ENCODE measurements at places on chromosomes 7 and 10.

DNA sequence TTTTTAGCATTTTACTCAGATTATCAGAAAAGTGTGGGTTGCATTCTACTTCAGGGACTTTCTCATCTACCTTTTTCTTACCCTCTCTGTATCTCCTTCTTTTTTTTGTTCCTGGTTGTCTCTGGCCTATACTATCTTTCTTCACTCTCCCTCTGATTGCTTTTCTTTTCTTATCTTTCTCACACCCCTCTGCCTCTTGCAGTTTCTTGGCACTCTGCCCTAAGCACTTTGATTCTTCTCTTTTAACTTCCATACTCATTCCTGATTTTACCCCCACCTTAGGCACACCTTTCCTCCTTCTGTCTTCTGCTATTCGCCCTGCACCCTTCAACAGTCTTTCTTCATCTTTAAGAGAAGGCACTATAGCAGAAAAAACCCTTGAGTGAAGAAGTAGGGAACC lies 92.8 kb upstream of the HPS1 start:
- no peak for DNase-seq

DNA sequence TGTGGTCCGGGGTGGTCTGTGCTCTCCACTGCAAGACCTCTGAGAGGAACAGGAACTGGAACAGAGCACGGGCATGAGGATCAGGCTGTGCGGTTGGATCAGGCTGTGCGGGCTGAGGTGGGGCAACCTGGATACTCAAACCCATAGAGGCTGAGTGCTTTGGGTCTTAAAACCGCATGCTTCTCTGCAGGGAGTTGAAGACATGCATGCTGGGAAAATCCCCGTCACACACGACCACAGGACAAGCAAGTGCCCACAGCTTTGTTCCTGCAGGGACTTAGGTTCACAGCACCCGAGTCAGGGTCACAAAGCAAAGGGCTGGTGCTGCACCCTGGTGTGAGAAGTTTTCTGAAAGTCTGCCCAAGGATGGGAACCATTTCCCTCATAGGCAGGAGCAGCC lies 221.2 kb downstream of the ZMYND11 start:
- DNase-seq = no peak

DNA sequence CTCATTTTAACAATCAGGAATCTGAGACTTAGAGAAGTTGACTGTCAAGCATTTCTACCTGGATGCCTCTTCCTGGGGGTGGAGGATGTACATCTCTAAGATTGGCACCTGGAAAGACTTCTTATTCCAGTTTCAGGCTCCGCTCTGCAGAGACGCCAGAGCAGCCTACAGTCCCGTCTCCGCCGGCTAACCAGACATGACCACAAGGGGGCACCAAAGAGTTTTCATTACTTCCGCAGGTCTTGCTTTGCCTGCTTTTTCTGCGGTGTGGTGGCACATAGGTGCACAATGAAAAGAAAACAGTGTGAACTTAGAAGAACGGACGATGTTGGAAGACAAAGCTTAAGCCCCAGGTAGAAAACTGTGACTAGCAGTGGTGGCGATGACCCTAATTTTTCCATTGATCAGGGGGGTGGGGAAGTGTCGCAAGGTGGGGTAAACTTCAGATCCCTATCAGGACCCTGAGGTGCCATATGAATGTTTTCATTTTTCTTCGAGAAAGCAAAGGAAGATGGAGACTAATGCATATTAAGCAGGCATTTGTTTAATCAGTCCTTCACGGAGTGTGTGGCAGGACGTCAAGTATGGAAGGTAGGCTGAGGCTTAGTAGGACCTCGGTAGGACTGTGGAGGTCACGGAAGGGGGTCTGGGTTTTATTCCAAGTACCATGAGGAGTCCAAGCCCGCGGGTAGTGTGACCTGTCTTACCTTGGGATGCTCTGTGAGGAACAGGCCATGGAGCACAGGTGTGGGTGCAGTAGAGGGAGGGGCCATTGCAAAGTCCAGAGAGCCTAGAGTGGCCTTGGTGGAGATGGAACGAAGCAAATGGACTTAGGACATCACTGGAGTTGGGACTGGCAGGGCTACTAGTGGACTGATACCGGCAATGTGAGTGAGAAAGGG lies 60.1 kb upstream of the SORCS3 start:
- DNase-seq = peak; percentile 94

GRCh38 chr10:27512548-27512947 lies 8.4 kb downstream of the RAB18 start:
- DNase-seq = no peak

DNA sequence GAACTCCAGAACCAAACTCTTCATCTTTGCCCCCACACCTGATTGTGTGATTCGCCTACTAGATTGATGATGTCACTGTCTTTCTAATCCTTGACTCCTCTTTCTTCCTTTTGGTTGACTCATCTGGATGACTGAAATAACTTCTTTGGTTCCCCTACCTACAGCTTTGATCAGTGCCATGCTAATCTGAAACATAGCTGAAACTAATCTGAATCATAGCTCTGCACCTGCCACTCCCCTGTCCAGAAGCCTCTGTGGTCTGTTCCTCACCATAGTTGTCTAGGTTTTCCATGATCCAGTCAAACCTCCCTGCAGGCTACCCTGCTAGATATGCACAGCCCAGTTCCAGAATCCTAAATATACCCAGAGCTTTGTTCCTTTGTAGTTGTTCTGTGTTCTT lies 51.9 kb downstream of the ZNF365 start:
- DNase-seq = no peak

GRCh38 chr10:104330168-104331110 lies 7.8 kb downstream of the ITPRIP start:
- peak; percentile 62 for DNase-seq

GRCh38 chr7:144497282-144497681 lies 93.8 kb upstream of the NOBOX start:
- DNase-seq = no peak

DNA sequence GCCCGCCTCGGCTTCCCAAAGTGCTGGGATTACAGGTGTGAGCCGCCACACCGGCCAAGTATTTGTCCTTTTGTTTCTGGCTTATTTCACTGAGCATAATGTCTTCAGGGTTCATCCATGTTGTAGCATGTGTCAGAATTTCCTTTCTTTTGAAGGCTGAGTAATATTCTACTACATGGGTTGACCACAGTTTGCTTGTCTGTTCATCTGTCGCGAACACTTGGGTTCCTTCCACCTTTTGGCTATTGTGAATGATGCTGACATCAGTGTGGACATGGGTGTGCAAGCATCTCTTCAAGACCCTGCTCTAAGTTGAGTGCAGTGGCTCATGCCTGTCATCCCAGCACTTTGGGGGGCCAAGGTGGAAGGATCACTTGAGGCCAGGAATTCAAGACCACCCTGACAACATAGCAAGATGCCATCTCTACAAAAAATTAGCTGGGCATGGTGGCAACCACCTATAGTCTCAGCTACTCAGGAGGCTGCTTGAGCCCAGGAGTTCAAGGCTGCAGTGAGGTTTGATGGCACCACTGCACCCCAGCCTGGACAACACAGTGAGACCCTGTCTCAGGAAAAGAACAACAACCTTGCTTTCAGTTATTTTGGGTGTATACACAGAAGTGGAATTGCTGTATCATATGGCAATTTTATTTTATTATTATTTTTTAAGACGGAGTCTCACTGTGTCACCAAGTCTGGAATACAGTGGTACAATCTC lies 17.0 kb downstream of the CHST12 start:
- DNase-seq = no peak

DNA sequence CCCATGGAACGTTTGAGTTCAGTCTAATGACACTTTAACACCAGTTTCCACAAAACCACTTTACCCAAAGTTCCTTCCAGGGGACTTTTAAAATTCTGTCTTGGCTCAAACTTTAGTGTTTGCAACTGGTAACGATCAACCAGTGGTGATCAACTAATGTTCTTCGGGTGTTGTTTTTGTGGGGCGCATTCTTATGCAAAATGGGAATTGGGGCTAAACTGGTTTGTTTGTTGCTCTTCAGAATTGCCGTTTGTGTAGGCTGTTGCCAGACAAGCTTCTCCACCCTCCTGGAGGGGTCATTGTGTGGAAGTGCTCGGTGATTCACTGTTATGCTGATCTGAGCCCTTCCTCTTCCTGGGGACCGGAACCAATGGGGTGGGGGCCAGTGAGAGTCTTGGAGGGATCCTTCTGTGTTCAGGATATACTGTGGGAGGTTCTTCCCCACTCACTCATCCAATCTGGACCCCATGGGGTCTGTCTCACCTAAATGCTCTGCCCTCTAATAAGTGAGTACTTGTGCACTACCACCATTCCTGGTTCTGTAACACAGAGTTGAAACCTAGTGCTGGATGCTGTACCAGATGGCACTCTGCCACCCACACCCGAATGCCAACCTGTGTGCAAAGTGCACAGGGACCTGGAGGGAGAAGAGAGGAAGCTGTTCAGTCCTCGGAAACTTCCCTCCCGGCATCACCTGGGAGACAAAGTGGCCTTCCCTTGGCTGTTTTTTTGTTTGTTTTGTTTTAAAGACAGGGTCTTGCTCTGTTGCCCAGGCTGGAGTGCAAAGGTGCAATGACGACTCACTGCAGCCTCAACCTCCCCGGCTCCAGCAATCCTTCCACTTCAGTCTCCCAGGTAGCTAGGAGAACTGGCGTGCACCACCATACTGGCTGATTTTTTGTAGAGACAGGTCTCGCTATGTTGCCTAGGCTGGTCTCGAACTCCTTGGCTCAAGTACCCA lies 2.1 kb downstream of the NFE2L3 start:
- DNase-seq = no peak

DNA sequence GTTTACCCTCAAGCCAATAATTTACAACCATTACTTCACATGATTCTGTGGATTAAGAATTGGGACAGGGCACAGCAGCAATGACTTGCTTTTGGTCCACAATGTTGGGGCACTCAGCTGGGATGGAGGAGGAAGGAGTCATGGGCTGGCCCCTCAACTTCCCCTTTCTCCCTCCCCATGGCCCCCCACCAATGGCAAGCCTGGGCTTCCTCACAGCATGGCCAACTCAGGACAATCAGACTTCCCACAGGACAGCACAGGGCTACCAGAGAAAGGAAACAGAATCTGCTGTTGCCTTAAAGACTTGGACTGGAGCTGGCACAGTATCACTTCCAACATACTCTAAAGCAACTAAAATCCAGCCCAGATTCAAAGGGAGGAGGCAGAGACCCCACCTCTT lies 160.7 kb downstream of the PTPN20 start:
- DNase-seq = no peak

GRCh38 chr10:110010486-110011378 lies 2.9 kb downstream of the ADD3 start:
- DNase-seq = no peak

GRCh38 chr10:22626784-22627183 lies 87.6 kb downstream of the PIP4K2A start:
- no peak for DNase-seq

DNA sequence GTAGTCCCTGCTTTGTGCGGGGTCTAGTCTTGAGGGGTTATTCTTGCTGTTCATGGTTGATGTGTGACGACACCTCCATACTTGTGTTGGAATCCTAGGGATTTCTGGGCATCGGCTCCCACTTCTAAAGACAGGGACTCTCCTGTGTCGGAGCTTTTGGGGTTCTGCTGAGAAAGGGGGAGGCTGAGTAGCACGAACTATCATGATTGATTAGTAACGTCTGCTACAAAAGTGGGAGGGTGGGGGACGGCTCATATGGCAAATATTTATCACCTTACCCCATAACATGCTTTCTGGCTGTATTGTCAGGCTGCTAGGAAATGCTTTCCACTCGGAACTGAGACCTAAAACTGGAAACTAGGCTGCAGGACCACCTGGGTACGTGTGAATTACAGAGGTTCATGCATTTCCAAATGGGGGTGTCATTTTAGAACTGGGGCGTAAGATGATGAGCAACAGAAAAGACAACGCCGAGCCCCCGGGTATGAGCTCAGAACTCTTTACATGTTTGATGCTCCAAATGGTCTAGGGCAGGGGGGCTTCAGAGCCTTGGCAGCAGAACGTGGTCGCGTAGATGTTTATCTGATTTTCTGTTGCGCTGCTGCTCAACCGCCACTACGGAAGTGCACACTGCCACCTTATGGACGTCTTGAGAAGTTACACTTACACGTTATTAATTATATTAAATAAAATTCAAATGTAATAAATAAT lies 15.1 kb upstream of the NME8 start:
- peak; percentile 81 for DNase-seq

DNA sequence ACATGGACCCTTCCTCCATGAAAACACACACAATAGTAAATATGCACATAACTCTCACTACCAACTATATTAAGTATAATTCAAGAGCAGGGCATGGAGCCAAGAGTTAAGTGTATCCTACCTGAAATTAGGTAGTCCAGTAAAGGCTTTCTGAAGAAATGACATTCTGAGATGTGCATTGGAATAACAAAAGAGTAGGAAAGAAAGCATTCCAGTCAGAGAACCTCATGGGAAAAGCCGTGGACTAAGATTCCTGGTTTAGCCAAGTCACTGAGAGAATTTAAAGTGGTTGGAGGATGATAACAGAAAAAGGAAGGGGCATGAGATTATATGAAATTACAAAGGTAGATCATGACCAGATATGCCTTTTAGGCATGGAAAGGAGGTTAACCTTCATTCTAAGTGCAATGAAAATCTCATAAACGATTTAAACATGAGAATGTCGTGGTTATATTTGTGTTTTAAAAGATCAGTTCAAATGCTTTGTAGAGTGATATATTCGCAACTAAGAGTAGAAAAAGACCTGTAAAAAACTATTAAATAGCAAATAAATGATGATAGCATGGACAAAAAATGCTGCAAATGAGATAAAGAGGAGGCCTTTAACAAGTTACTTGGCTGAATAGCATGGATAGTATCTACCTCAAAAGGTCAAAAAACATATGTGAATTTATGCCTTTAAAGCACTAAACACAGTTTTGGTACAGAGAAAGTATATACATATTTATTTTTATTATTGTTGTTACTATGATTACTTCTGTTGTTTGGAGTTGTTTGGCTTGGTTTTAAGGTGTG lies 767.4 kb upstream of the GHITM start:
- DNase-seq = no peak

DNA sequence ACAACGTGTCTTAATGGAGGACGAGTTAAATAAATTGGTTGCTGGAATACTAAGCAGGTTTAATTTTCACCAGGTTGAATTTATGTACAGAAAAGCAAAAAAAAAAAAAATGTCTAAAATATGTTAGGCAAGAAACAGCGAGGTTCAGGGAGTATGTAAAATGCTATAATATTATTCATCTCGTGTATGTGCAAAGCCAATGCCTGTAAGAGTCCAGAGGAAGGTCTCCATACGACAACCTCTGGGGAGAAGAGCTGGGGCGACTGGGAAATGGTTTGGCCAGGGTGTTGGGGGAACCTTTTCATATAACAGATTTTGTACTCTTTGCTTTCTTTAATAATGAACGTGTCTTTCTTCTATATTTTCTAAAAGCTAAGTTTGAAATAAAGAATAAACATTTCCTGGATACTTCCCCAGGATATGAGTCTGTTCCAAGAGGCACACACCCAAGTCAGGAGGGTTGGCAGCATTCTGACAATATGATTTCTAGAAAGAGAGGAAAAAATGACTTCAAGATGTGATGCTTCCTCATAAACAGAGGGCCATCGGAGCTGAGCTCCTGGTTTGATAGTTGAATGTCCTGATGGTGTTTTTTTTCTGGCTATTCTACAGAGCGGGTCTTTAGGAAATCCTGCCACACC lies 208.6 kb upstream of the MGMT start:
- peak; percentile 30 for DNase-seq

- DNase-seq = no peak
Measured at GRCh38 chr10:132841615-132841975, 55.6 kb upstream of the NKX6-2 start.

All from eye (tissue), 1 donor.